ENCODE measurements at places on chromosomes 6 and 20.

DNA sequence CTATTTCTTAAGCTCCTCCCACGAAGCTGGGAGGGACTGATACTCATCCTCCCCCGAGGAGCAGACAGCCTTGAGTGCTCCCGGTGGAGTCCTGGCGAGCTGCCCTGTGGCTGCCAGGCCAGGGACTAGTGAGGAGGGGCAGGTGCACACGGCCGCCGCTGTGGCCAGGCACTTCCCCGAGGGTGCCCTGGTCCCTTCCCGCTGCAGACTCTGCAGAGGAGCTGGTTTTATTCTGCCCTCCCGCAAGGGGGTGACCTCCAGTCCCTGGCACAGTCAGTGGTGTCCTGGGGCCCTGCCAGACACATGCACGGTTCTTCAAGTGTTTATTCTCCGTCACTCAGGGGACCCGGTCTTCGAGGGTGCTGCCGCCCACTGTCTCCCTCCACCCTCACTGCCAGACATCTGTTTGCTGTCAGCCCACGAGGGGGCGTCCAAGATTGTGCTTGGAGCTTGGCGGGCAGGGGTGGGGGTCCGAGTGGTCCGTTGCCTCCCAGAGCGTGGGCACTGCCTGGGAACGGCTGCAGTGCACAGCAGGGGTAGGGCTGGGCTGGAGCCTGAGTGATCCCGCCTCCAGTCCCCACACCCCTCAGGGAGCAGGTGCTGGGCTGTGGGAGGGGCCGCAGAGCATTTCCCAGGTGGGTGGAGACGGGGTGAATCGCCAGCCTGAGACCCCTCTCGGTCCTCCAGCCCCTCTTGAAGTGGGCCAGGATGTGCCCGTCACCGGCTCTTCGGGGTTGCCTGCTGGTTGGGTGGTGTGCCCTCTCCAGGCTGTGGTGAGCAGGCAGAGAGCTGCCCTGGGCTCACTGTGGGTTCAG lies 3.1 kb upstream of the CABLES2 start:
- peak; percentile 46 for DNase-seq

DNA sequence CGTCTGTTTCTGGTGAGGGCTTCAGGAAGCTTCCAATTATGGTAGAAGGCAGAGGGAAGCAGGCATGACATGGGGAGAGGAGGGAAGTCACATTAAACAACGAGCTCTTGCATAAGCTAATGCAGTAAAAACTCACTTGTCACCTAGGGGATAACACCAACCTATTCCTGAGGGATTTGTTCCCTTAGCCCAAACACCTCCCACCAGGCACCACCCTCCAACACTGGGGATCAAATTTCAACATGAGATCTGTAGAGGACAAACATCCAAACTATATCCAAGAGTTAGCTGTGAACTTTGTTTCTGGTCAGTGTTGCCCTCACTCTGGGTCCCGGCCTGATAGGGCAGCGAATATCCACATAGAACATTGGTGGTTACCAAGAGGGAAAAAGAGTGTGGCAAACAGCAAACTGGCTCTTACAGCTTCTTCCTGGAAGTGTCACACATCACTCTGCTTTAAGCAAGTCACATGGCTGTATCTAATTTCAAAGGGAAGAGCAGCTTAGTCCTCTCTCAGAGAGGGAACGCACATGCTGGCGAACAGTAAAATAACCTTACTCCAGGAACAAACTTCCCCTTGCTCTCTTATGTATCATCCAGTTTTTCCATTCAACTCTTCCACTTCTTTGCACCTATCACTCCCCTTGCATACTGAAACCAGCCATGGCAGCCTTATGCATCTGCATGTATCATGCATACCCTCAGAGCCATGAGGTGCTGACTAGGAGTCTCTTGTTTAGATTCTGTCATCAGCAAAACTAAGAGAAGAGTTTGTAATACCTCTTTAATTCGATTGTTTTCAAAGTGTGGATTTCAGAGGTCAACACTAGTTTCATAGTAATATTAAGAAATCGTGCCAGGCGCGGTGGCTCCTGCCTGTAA lies 4.8 kb upstream of the MOCS1 start:
- DNase-seq: no peak

DNA sequence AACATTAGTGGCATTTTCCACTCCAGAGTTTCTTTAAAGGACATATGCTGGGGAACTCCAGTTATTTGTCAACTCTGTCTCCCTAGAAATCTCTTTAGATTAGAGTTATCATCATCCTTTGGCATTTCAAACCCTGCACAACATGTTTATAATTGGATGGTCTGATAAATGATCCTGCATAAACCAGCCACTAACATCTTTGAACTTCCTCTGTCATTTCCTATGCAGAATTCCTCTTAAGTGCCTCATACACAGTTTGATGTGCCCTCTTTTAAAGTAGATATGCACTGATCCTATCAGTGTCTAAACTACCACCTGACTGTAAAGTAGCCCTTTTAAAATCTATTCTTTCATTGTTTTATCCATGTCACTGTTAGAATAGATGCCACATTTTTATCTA lies 306.3 kb upstream of the IRAK1BP1 start:
- no peak for DNase-seq

DNA sequence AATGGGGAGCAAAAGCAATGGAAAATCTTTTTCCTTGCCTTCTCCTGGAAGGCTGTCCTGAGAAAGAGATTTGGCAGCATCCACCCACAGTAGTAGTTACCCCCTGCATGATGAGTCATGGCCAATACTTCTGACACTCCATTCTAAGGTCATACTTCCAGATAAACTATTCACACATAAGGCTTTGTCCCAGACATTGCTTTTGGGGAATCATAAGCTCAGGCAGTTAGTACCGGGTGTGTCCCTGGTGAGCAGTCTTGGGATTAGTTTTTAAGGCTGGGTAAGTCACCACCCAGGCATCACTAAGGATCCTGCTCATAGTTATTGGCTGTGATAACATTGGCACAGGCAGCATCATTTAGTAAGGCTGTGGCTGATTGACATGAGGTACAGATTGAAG lies 160.6 kb upstream of the GGTLC1 start:
- peak; percentile 6 for DNase-seq
